Bronchus fibroblast of lung (primary cell): ENCODE measurements at places on chromosomes 2 and 18. TPM values are rescaled to one million over a fixed set of nuclear protein-coding genes. Genes with fewer than 3 reads are reported as not detected.

The LAMA1 gene
- 6.2 and 7.0 TPM in 2 replicates for total RNA-seq

The ALLC gene
- not detected in 2 replicates for total RNA-seq

The ZSCAN30 gene
- 9.4 and 9.8 TPM in 2 replicates for total RNA-seq

The NYAP2 gene
- total RNA-seq = not detected in 2 replicates

The IL1B gene
- total RNA-seq = 0.17 and 0.45 TPM in 2 replicates
